ENCODE measurements at places on chromosomes 1 and 21.

DNA sequence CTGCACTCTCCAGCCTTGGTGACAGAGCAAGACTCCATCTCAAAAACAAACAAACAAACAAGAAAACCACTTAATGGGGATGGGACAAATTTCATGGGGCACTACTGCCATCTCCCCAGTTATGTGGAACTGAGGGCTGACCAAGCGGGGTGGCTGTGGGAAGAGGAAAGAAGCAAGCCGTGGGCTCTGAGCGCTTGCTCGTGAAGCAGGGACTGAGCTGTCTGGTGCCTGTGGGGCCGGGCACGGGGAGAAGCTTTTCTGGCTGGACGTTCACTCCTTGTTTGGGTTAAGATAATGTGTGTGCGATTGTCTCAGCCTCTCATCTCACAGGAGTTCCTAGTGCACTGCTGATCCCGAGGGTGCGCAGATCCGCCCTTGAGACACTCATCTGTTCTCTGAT lies 22.0 kb upstream of the KIF26B start:
- DNase-seq = no peak

DNA sequence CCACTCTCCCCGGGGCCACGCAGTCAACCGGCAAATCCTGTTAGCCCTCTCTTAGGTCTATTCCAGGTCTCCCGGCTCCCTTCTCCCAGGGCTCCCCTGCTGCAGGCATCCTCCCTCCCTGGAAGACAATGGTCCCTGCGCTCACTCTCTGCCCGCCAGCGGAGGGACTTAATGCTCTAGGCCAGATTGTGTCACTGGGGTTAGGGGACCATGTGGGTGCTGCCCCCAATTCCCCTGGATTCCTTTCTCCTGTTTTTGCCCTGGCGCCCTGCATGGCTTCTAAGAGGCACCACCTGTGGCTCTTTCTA lies 8.2 kb downstream of the FAM131C start:
- DNase-seq = no peak

DNA sequence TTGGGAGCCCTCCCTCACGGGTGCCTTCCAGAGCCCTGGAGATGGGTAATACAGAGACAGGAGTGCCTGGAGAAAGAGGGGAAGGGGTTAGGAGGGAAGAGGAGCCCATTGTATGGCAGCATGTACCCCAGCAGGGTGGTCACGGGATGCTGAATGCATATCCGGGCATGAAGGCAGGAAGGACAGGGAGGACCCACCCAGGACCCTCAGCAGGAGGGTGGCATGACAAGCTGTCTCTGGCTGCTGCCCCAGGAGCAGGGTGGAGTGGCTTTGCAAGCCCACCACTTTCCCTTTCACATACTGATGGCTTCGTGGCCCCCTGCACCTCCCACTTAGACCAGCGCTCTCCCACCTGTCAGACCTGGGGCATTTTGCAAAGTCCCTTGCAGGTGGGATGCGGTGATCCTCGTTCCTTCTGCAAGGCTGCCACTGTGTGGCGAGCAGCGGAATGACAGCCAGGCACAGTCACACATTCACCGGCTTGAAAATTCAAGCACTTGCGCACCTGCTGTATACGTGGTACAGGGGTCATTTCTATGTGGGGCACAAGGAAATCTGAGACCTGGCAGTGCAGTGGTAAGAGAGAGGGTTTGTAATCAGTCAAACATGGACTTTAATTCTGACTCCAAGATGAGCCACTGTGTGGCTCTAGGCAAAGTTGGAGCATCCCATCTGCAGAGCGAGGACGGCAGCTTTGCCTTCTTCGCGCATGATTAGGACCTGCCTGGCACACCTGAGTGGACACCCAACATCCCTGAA lies 53.2 kb upstream of the TMEM51 start:
- DNase-seq = no peak

GRCh38 chr1:209586221-209586740 lies 2.8 kb downstream of the CAMK1G start:
- DNase-seq = no peak

DNA sequence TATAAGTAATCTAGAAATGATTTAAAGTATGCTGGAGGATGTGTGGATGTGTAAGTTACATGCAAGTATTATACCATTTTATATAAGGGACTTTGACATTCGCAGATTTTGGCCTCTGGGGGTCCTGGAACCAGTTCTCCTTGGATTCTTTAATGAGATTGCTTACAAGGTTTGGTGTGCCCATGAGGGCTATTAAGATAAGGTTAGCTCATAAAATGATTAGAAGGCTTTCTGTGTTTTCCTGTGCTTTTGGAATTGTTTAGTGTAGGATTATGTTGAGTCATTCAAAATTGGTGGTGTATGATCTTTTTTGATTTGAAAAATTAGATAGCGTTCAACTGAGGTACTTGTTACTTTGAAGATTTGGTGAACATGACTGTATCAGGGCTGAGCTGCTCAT lies 5.6 kb downstream of the USP25 start:
- no peak for DNase-seq

DNA sequence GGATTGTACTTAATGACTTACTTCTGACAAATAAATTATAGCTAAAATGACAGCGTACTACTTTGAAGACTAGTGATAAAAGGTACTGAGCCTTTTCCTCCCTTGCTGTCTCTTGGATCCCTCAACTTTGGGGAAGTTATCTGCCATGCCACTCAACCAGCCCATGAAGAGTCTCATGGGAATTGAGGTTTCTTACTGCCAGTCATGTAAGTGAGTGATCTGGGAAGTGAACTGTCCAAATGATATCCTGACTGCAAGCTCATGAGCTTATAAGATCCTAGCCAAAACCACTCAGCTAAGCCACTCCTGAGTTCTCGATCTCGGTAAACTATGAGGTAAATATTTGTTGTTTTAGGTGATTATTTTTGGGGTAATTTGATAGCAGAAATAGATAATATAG lies 247.8 kb downstream of the NCAM2 start:
- no peak for DNase-seq

- no peak for DNase-seq
These were observed 29.1 kb upstream of the FMO3 start for GRCh38 chr1:171061425-171062143.

Data from glomerular endothelial cell (primary cell).